Activated naive CD8-positive, alpha-beta T cell treated with anti-CD3 and anti-CD28 coated beads for 36 hours (primary cell): ENCODE measurements at places on chromosomes 1 and 21.

DNA sequence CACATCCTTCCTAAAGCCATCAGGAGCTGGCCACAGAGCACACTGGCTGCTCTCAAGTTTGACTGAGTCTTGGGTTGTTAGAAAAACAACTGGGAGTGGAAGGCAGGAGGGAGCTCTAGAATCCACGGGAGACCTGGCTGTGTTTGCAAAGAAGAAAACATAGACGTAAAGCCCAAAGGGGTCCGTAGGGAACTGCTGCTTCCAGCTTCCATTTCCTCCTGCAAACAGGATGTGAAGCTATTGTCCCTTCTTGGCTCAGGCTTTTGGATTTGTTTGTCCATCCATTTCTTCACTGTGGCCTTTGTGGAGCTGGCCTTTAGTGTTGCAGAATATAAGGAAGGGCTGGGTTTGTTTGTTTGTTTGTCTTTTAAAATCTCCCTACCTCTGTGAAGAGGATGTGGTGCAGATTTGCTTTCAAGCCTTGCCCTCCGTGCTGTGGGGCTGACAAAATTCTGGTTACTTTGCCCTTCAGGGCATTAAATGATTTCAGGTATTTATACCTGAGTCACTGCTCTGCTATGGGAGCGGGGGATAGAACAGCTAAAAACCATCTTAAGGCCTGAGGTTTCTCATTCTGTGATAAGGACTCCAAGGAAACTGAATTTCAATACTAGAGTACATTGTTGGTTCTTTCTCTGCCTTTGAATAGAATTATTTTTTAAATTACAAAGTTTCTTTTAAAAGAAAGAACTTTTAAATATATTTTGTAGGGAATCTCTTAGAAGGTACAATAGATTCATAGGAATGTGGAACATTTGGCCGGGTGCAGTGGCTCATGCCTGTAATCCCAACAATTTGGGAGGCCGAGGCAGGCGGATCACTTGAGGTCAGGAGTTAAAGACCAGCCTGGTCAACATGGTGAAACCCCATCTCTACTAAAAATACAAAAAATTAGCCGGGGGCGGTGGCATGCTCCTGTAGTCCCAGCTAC, 74.3 kb downstream of the MPZL1 start:
- DNase-seq: no peak

- DNase-seq: no peak
Observed at GRCh38 chr21:43987509-43987908, 24.6 kb upstream of the TRAPPC10 start.

- no peak for DNase-seq
Observed at GRCh38 chr1:104235141-104235540, 485.4 kb downstream of the AMY1C start.

DNA sequence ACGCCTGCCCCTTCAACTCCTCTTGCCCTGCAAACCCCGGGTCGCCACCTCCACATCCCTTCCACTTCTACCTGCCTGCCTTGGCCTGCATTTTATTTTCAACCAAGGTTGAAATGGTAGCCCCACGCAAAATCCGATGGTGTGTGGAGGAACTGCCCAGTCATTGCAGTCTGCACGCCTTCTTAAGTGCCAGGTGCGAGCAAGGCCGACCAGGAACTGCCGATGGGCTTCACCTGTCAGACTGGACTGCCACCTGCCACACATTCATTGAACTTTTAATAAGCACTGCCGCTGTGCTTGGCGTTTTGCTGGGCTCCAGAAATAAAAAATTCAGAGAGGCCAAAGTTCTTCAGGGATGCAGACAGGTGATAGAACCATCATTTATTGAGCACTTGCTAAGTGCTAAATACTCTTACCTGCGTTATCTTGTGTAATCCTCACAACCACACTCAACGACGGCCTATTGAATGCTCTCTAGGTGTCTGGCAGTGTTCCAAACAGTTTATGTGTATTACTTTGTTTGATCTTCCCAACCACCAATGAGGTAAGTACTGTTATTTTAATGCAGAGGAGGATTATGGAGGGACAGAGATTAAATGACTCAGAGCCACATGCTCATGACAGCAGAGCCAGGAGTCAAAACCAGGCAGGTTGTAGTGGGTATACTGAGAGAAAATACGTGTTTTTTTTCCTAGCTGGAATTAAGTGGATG, 36.2 kb downstream of the CACHD1 start:
- DNase-seq: peak; percentile 33

DNA sequence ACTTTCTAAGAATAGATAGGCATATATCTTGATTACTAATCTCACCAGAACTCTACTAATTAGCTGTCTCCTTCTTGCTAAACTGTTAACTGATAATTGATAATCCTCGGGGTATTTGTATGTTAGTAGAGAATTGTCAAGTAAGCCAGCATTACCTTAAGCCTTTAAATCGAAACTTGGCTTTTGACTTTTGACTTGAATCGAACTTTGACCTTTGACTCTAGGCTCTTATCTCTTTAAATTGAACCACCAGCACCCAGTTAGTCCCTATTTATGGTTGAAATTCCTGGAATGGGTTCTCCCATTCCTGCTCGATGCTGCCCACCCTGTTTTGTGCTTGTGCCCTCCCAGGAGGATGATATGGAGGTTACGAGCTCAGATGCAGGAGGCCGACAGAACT, 244.4 kb downstream of the TGFB2 start:
- DNase-seq: no peak

DNA sequence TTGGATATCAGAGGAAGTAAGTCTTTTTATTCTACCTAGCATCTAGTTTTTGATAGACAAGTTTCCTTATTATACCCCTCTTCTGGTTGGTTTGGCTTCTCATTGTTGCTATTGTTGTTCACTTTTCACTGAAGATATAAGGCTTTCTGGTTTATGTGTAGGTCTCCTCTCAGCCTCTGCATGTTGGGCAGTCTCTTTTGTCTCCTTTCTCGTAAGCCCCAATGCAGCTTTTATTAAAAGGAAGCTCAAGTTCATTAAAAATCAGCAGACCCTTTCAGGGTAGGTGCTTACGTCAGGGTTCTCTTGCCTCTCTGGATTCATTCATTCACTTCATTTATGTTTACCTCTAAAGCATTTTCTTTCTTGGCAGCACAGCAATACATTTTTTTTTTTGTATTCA, 4.8 kb upstream of the DHX9 start:
- no peak for DNase-seq

- DNase-seq: peak; percentile 55
Observed at GRCh38 chr1:246753670-246754535, 29.7 kb downstream of the SCCPDH start.

- DNase-seq: no peak
Observed at GRCh38 chr1:8360493-8361197, 42.7 kb downstream of the SLC45A1 start.

DNA sequence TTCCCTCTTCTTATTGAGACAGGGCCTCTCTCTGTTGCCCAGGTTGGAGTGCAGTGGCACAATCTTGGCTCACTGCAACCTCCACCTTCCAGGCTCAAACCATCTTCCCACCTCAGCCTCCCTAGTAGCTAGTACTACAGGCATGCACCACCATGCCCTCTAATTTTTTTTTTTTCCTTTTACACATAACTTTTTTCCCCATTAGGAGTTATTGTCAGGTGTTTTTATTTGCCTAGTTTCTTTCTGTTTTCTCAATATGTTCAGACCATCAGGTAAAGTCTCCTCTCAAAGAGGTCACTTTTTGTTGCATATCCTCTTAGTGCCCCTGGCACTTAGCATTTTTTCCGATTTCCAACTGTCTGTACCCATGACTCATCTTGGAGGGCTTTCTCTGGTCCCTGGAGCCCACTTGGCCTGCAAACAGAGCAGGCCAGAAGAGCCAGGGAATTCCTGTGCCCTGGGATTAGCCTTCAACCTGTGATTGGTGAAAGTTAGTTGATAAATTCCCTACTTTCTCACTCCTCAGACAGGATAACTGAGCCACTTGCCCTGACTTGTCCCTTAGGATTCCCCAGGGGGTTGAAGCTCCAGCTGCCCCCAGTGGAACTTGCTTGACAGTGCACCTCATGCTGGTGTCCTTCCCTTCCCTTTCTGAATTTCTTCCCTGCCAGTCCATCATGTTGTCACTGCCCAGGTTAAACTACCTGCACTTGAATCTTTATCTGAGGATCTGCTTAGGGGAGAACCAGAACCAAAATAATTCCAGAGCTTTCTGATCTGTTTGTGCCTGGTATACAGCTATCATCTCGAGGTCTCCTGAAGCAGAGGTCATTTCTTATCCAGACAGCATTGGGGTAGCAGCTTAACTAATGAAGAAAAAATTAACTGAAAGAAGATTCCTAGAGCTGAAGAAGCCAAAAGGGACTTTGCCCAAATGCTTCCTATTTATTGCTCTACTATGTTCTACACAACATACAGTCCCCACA, 2.4 kb downstream of the NTPCR start:
- DNase-seq: no peak

DNA sequence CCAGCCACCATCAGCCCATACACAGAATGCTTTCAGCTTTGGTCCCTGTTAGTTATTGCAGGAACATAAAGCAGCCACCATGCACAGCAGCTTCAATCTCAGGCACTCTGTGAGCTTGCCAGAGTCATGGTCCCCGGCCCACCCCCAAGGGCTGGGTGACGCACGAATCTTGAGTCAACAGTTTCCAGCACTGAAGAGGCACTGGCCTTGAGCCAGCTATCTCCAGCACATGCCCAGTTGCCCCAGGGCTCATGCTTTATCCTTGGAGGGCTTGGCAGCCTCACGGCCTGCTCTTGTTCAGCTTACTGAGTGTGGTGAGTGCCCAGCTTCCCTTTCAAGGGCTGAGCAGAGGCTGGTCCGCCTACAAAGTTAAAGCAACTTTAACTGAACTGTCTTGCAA, 200.7 kb upstream of the RAB4A start:
- DNase-seq: no peak

GRCh38 chr1:53198241-53198651, 1.6 kb downstream of the CPT2 start:
- no peak for DNase-seq

GRCh38 chr1:51926171-51926812, 47.8 kb upstream of the NRDC start:
- no peak for DNase-seq

DNA sequence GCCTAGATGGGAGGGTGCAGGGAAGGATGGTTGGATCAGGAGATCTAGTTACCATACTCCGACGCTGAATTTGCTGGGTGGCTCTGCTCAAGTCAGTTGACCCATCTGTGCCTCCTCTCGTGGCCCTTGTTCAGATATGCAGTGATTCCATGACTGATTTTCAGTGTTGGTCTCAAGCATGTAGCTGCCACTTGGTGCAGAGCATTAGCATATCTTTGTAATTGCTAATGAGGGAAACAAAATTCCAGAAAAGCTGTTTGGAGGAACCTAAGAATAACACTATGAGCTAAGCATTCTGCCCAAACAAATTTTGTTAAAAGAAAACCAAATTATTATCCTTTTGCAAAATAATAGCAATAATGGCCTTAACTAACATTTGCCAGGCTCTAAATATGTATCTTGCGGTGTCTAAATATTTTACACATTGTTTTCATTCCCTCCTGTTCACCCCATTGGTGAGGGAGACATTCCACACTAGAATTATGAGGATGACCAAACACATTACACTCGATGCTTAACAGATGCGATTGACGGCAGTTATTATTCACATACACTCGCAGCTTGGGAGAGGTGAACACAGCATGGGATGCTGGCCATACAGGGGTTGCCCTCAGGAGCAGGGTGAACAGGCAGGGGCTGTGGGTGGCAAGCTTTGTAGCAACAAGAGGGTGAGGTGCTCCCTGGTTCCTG, 69.1 kb downstream of the KCNJ15 start:
- DNase-seq: no peak

- no peak for DNase-seq
Observed at GRCh38 chr21:42012763-42013329, 2.7 kb upstream of the ZBTB21 start.

DNA sequence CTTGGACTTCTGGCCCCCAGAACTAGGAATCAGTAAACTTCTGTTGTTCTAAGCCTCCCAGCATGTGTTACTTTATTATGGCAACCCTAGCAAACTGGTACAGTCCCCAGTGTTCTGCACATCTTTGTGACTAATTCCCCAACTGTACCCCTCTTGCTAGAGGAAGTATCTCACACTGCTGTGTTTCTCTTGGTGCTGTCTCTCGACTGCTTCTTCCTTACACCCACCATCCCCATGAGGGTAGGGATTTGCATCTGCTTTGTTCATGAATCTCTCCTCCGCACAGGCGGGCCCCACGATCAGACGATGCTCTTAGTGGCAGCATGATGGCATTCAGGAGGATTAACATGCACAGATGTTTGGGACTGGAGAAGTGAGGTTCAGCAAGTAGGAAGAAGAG, 46.7 kb downstream of the CLIC6 start:
- no peak for DNase-seq

DNA sequence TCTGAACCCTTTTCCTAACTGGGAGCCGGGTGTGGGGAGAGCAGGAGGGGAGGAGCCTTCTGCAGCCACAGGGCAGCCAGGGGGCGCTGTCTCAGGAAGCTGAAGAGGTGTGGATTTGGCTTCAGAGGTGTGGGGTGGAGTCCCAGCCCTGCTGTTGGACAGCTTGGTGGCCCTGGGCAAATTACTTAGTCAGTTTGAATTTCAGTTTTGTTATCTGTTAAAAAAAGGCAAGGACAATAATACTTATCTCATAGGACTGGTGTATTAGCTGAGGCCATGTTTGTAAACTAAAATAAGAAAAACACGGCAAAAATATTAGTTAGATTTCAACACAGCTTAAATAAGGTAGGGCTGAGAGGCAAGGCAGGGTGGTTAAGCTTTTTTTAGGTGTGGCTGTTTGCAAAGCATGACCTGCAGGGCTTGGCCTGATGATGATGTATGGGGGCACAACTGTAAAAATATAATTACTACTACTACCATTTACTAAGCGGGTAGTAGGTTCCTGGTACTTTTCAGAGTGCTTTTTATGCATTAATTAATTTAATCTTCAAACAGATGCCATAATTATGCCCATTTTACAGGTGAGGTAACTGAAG, 111.8 kb downstream of the PLXNA2 start:
- DNase-seq: peak; percentile 60

DNA sequence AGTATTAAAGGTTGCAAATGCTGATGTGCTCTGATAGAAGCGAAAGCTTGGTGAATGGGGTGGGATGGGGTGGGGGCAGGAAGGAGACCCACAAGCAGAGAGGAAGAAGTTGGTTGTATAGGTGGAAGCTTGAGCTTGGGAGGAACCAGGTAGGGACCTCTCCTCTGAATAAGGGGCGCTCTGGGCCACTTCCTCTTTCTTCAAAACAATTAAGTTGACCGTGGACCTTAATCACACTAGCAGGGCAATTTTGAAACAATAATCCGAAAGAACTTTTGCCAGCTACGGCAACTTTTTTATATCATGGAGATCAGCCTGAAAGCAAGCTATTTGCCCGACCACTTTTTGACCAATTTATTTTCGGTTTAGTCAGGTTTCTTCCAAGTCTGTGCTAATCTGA, 1.9 kb upstream of the DYRK1A start:
- DNase-seq: no peak

- DNase-seq: no peak
Observed at GRCh38 chr1:161978011-161978790, 45.5 kb downstream of the OLFML2B start.

GRCh38 chr1:113605146-113605545, 154.1 kb downstream of the PHTF1 start:
- DNase-seq: no peak

DNA sequence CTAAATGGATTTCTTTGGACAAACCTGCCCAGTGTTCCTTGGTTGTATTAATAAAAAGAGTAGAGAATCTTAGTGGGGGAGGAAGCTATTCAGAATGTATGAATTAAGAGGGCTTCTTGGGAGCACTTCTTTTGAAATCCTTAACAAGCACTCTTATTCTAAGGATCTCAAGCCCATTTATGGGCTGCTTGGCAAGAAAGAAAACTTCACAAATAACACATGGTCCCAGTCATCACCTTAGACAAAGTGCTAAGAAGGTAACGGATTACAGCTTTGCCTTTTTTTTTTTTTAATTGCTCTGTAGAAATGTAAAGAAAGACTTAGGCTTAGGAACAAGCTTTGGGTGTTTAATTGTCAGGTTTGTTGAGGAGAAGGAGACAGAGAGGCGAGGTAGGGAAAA, 76.6 kb upstream of the IPO9 start:
- no peak for DNase-seq
